ENCODE measurements at places on chromosomes 3 and 15. TPM values are rescaled to one million over a fixed set of nuclear protein-coding genes. Genes with fewer than 3 reads are reported as not detected.

The CCR5 gene
- not detected for total RNA-seq

The CCDC80 gene
- total RNA-seq = 158 TPM

The COL6A5 gene
- total RNA-seq = under 0.01 TPM

The CCDC71 gene
- total RNA-seq = 22.9 TPM

The ZNF620 gene
- 0.86 TPM for total RNA-seq

The ARHGEF3 gene
- 5.5 TPM for total RNA-seq

The KBTBD13 gene
- total RNA-seq = not detected

The SLC38A3 gene
- total RNA-seq = not detected

The RASGRP1 gene
- total RNA-seq = 9.5 TPM

The TMEM158 gene
- total RNA-seq = 22.9 TPM

The TMEM212 gene
- total RNA-seq = not detected

The STRIT1 gene
- total RNA-seq = not detected

The AMIGO3 gene
- 0.43 TPM for total RNA-seq

The NT5DC2 gene
- 45.8 TPM for total RNA-seq

The SERPINI2 gene
- not detected for total RNA-seq

The PRSS50 gene
- total RNA-seq = not detected

Data from fibroblast of villous mesenchyme (primary cell).